Left ventricle myocardium inferior (tissue), 1 donor: ENCODE measurements at places on chromosomes 7 and 10. TPM values are rescaled to one million over a fixed set of nuclear protein-coding genes. Genes with fewer than 3 reads are reported as not detected.
A peak's percentile ranks its signal among the peaks of the same experiment; 100 is the strongest.

The KCNIP2 gene
- total RNA-seq, result 29.2 TPM

GRCh38 chr7:104791080-104791479 lies 222.9 kb upstream of the KMT2E start:
- no peak for DNase-seq

- DNase-seq, result no peak
Observed at GRCh38 chr7:135944753-135945152, 32.4 kb downstream of the MTPN start.

The RBP4 gene
- total RNA-seq, result 1.1 TPM

The CTTNBP2 gene
- total RNA-seq, result 1.2 TPM

- DNase-seq, result no peak
Observed at GRCh38 chr7:7399707-7400106, 136.0 kb downstream of the COL28A1 start.

GRCh38 chr10:97117372-97117771 lies 68.4 kb downstream of the SLIT1 start:
- no peak for DNase-seq

DNA sequence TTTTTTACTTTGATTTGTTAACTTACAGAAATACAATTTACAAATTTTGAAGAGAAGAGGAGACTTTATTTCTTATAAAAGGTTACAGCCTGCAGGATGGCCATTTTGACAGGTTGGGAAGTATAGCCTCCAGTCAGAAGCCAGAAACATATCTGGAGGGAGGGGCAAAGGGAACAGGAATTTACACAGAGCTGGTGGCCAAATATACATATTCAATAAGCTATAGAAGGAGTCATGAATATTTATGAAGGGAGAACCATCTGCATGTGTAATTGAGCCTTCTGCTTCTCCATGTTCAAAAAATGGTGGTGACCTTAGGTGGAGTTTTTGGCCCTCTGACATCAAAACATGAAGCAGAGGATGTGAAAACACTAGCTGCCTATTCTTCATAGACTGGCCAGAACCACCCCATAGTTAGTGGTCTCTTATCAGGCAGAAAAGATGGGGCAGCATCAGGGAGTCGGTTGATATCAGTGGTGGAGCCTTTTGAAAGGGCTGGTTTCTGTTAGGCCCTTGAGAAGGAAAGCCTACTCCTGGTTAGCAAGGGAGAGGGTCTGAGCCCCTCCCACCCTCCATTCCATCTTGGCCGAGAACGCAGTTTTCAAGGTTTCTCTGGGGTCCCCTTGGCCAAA lies 57.2 kb downstream of the ENTPD1 start:
- DNase-seq, result no peak

DNA sequence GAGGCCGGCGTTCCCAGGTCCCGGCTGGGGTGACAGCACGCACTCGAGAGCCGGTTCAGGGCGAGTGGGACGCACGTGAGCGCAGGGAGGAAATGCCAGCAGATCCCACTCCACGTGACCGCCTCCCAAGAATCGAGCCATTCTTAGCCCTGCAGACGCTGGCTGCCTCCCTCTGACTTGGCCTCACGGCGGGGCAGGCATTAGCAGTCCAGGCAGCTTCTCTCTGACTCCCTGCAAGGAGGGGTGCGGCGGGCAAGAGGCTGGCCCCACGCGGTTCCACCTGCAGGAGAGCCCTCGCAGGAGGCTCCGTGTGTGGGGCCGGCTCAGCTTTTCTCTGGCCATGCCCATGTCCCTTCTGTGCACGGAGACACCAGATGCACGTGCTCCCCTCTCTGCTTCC lies 10.1 kb downstream of the GPR146 start:
- peak; percentile 44 for DNase-seq

DNA sequence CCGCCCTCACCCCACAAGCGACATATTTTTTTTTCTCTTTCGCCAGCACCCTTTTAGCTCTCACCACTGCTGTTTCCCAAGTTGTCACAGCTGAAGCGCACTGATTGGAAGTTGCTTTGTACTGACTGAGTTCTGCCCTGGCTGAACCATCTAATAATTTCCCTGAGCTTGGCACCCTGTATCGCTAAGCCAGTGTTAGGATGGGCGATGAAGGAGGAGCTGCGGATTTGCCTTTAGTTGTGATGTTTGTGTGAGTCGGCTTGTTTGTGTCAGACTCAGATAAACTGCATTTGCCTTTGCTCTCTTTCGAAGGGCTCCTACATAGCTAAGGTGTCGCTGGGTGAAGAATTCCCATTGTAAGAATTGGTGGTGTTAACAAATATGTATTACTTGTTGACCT lies 1.3 kb upstream of the ATXN7L1 start:
- no peak for DNase-seq

DNA sequence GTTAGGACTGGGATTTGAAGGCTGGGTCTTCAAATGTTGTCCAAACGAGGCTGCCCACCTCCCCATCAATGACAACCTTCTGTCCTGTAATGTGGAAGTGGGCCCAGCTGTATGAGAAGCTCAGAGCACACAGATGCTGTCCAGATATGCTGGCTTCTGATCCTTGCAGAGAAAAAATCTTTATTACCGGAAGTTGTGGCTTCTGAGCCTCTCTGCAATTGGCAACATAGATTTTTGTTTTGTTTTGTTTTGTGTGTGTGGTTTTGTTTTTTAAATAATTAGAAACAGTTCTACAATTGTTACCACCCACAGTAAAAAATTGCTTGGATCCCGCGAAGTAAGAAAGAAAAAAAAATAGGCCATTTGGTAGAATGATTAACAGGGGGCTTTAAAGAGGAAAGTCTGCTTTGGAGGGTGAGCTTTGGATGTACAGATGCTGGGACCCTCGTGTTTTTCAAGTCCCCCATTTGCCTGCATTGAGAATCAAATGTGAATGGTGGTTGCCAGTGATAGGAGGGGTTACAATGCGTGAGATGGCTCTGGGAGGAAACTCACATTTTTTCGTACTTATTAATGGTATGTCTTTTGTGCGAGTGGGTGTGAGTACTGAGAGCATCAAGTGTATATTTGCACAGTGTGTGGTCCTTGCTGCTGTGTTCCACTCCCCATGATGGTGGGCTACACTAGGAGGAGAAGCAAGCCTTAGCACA lies 153.2 kb downstream of the TCF7L2 start:
- no peak for DNase-seq

DNA sequence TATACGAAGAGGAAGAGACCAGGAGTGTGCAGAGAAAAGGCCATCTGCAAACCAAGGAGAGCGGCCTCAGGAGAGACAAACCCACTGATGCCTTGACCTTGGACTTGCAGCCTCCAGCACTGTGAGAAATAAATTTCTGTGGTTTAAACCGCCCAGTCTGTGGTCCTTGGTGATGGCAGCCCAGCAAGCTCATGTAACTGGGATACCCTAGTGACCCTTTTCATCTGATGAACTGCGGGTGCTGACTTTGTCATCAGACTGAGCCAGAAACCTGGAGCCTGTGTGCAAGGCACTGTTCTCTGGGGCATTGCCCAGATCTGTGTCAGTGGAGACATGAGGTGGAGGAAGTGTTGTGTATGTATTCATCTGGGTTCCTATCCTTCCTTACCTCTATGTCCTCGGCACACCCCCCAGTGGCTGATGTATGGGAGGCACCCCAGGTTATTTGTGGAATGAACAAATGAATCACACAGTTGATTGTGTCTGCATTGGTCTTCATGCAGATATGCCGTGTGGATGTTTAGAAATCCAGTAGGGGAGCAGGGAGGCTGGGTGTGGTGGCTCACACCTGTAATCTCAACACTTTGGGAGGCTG lies 64.5 kb upstream of the BTBD16 start:
- DNase-seq, result no peak

- no peak for DNase-seq
Observed at GRCh38 chr7:11623093-11623678, 208.8 kb downstream of the THSD7A start.

The ST8SIA6 gene
- 10.1 TPM for total RNA-seq

GRCh38 chr7:100122067-100122466 lies 2.6 kb downstream of the CNPY4 start:
- no peak for DNase-seq

The NUTM2A gene
- 2.2 TPM for total RNA-seq

The CLDN4 gene
- 0.27 TPM for total RNA-seq

DNA sequence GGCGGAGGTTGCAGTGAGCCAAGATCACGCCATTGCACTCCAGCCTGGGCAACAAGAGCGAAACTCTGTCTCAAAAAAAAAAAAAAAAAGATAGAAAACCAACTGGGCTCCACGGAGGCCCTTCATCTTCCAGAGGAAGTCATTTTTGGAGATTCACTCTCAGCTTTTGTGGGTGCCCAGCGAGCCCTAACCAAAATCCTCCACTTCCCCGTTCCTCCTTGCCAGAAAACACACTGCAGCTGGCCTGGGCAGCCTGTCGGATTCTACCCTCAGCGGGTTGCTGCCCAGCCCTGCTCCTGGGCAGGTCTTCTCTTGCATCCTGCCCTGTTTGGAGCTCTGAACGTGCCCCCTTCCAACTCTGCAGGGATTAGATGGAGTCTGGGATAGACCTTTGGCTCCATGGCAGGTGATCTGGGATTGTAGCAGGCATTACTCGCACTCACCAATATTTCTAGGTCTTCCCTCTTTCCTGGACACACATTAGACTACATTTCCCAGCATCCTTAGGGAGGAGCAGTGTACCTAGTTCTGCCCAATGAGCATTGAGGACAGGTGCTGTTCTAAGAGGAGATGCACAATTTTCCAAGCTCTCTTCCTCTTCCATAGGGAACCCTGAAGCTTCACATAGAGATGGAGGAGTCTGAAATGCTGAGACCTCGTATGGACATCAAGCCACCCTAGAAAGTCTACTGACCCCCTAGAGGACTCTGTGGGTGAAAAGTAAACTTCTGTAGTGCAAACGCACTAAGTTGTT lies 4.6 kb downstream of the GRID2IP start:
- no peak for DNase-seq

The FOXP2 gene
- total RNA-seq, result 2.1 TPM

- DNase-seq, result no peak
Observed at GRCh38 chr10:106577756-106578155, 586.8 kb downstream of the SORCS1 start.

GRCh38 chr7:108777966-108778365 lies 208.3 kb downstream of the DNAJB9 start:
- no peak for DNase-seq

The ENKUR gene
- not detected for total RNA-seq

The HOXA7 gene
- 0.36 TPM for total RNA-seq

The AGAP4 gene
- 6.0 TPM for total RNA-seq

The SORCS3 gene
- 0.03 TPM for total RNA-seq

- DNase-seq, result no peak
Observed at GRCh38 chr7:43291789-43292188, 179.3 kb downstream of the HECW1 start.

DNA sequence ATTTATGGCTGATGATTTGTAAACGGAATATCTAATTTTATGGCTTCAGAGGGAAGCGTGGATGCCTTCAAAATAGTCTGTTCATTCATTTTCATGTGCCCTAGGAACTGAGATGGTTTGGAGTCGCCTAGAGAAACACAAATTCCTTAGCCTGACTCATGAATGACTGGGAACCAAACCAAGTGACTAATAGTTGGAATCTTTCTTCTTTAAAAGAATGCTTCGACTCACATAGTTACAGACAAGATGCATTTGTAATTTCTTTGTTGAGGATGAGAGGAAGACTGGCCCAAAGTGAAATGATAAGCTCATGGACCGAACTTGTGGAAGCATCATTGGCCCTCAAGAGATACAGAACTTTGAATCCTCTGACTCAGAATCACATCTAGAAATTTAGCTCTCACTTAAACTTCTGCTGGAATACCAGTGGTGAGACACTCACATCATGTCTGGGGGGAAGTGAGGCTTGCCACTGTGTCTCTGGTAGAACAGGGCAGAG lies 1107.2 kb downstream of the NRG3 start:
- DNase-seq, result no peak

The POLR3A gene
- 8.2 TPM for total RNA-seq

DNA sequence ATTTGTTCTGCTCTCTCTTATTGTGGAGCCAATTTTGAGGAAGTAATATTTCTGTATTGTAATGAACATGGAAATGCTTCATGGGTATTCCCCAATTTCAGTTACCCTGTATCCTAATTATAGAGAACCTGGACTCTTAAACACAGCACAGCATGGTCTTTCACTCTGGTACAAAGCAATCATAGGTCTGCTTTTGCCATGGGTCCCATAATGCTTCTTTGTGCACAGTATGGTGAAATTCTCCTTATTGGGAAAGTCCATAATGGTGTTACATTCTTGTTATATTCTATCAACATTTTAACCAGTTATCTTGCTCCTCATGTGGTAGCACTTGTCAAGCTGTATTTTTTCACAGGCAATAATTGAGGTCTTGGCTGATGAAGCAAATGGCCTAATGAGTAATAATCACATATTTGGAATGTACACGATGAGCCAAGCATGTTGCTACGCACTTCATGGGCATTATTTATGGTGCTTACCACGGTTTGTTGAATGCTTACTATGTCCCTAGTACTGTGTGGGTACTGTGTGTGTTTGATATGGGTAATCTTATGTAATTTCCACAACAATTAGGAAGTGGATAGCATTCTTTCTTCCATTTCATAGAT lies 42.9 kb downstream of the PRKG1 start:
- no peak for DNase-seq

GRCh38 chr7:21108182-21108581 lies 319.7 kb upstream of the SP4 start:
- DNase-seq, result no peak

The MAD1L1 gene
- total RNA-seq, result 16.2 TPM

- DNase-seq, result no peak
Observed at GRCh38 chr10:49762566-49762877, 399 bp upstream of the OGDHL start.

DNA sequence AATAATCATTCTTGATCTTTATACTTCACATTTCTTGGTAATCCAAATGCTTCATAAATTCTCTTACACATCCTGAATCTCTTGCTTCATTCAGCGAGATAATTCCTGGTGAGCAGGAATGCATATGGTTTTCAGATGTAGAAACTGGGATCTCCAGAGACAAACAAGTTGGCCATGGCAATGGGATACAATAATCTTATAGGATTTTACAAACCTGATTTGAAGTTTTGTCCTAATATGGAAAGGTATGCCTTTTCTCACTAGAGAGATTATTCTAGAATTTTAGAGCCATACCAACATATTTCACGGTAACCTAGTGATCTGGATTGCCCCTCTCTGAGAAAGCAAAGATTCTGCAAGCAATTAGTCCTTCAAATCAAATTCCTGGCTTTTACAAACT lies 13.1 kb upstream of the TRDMT1 start:
- no peak for DNase-seq
